ENCODE measurements at places on chromosomes 3 and 15.

- no peak for DNase-seq
Measured at GRCh38 chr3:50171540-50172301, 16.6 kb downstream of the SEMA3F start.

GRCh38 chr15:81596159-81596865 lies 222.3 kb upstream of the TMC3 start:
- DNase-seq: no peak

DNA sequence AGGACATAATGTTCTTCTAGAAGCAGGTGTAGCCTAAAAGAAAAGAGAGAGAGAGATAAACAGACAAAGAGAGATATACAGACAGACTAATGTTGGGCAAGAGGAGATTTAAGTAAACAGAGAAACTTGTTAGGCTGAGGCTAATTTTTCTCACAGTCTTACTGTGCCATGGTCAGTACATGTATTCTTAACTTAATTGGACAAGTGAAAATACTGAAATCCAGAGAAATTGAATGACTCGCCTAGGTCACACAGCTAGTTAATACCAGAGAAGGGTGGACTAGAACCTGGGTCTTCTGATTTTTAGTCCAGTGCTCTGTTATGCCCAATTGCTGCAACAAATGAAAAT lies 6.7 kb upstream of the ZNF609 start:
- DNase-seq: no peak

- DNase-seq: peak; percentile 53
Measured at GRCh38 chr3:83523470-83524073, 1435.2 kb upstream of the CADM2 start.

DNA sequence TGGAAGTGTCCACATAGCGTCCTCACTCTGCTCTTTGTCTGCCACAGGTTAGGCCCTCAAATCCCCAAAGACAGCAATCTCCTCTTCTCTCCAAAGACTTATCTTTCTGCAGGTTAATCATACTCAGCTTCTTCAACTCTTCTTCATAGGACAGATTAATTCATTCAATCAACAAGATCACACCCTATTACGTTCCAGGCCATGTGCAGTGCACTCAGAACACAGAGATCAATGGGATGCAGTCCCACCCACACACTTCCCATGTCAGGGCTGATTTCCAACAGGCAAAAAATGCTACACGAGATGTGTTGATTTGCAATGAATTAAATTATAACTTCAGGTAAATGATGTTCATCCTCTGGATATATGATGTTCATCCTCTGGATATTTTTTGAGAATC lies 33.5 kb upstream of the ZNF639 start:
- DNase-seq: no peak

DNA sequence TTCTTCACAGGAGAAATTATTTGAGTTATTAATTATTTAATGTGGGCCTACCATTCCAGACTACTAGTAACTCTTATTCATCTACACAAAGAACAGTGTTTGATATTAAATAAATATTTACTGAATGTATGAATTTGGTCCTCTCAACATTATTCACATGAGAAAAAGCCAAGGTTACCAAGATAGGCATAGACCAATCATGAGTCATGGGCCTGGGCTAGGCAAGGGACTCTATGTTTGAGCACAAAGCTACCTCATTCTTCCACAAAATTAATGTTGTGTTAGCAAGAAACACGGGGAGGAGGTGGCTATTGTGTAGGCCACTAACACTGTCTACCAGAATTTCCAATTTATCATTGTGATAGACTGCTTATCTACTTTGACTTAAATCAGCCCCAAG lies 115.7 kb downstream of the SERPINI1 start:
- no peak for DNase-seq

DNA sequence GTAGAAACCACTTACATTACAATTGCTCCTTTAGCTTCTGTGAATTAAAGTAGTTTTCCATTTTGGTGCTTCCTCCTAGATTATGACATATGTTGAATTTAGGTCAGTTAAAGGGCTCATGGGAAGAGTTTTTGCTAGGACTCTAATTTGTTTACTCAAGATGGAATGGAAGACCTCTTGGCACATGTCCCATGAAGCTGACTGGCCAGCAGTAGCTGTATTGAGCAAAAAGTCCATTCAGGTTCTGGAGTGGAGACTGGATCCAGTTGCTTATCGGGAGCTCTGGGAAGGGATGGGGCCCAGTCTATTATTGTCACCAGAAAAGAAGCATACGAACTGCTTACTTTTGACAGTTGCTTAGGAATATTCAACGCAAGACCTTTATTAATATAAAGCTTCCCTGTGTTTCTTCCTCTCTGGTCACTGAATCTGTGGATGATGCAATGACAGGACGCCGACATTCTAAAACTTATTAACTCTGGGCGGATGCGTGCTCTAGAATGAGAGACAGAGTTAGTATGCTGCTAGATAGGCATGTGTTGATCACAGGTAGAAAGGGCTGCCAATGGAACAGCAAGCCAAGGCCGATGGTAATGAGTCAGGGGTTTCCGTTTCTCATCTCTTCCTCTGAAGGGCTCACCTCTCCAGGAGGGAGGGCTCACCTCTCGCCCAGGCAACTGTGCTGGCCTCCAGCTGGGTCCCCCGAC lies 155.8 kb downstream of the NR1D2 start:
- DNase-seq: no peak

GRCh38 chr15:74573987-74574386 lies 33.0 kb downstream of the ARID3B start:
- no peak for DNase-seq

- peak; percentile 7 for DNase-seq
Measured at GRCh38 chr3:194259982-194260766, 91.0 kb downstream of the CPN2 start.

GRCh38 chr3:126880901-126881300 lies 102.0 kb upstream of the PLXNA1 start:
- no peak for DNase-seq

GRCh38 chr3:63571682-63572081 lies 80.8 kb upstream of the SNTN start:
- no peak for DNase-seq

Measured in femur (tissue), 1 donor.